ENCODE measurements at places on chromosomes 4 and X.

GRCh38 chr4:99847362-99847976, 30.8 kb downstream of the DAPP1 start:
- peak; percentile 66 for DNase-seq

GRCh38 chrX:44274096-44274495, 69.4 kb downstream of the EFHC2 start:
- DNase-seq, result no peak

GRCh38 chrX:38841750-38842149, 40.5 kb downstream of the MID1IP1 start:
- DNase-seq, result no peak

GRCh38 chr4:108788731-108789130, 25.9 kb upstream of the ETNPPL start:
- no peak for DNase-seq

- no peak for DNase-seq
These were observed 23.8 kb downstream of the CNOT6L start for GRCh38 chr4:77795326-77795725.

GRCh38 chr4:7121866-7122653, 54.2 kb upstream of the GRPEL1 start:
- DNase-seq, result no peak

- no peak for DNase-seq
These were observed 7.0 kb downstream of the SFRP2 start for GRCh38 chr4:153781717-153782416.

DNA sequence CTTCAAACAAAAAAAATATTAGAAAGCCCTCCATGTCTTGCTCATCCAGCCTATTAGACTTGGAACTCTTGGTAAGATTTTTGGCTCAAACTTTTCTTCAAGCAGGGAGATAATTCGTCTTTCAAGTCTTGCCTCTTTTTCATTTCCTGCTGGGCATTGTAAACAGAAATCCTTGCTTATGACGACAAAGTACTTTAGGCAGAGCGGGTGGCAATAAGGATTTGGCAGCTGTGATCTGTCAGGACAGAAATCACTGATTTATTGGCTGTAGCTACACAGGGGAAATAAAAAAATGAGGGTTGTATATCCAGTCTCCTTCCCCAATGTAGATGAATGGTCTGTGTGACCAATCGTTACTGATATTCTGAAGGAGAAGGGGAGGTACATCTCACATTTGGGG, 121.6 kb downstream of the SLC4A4 start:
- DNase-seq, result no peak

DNA sequence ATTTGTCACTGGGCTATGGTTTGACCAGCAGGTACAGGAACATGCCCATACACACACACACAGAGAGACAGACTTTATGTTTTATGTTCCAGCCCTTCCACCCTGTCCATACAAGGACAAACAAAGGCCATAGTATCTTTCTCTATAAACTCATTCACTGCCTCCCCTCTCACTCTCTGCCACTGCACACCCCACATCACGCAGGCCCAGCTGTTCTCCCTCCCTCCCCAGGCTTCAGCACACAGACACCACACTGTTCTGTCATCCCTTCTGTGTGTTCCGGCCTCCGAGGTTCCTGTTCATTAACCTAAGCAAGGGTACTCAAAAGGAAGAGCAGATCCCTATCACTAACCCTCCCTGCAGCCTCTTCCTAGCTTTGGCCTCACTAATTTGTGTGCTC, 17.8 kb downstream of the LAS1L start:
- no peak for DNase-seq

GRCh38 chrX:152074163-152074562, 64.2 kb downstream of the MAGEA10 start:
- DNase-seq, result no peak

DNA sequence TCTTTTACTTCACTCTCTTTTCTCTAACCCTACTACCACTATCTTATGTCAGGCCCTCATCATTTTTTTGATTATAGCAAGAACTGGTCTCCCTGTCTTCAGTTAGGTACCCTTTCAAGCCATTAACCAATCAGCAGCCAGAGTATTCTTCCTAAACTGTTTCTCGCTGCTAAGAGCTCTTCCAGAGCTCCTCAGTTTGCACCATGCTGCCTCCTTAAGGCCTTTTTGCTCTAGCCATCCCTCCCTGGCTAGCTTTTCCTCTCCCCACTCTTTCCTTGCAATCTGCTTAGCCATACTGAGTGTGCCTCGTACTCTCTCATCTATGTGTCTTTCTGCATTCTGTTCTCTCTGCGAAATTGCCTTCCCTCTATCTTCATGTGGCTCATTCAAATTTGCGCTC, 32.9 kb downstream of the KIF4A start:
- DNase-seq, result no peak

DNA sequence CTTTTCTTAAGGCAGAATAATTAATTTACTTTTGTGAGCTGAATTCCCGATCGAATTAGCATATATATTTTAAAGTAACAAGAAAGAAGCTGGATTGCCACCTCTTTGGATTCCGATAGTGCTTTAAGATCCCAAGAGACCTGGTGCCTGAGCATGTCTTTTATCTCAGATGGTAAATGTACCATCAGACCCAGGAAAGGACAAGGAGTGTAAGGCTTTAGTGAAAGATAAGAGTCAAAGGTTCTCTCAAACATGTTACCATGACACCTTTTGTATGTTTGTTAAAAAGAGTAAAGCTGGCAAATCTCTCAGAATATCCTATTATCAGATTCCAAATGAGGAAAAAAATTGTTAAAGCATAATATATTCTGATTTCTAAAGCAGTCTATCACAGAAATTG, 198.8 kb downstream of the PPP3CA start:
- DNase-seq, result no peak

DNA sequence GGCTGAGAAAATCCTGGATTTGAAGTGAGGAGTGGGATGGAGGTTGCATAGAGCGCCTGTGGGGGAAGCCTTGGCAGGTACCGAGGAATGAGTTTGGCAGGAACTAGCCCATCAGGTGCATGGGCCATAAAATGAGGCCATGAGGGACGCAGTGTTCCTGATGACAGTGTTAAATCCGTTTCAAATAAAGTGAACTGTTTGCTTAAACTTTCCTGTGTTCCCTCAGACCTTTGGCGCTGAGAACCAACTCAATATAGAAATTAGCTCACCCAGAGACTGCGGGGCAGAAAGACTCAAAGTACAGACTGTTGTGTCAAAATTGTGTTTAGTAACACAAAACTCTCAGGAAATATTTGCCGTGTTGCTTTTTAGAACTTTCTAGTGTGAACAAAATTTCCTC, 250.0 kb upstream of the NR3C2 start:
- DNase-seq, result no peak

DNA sequence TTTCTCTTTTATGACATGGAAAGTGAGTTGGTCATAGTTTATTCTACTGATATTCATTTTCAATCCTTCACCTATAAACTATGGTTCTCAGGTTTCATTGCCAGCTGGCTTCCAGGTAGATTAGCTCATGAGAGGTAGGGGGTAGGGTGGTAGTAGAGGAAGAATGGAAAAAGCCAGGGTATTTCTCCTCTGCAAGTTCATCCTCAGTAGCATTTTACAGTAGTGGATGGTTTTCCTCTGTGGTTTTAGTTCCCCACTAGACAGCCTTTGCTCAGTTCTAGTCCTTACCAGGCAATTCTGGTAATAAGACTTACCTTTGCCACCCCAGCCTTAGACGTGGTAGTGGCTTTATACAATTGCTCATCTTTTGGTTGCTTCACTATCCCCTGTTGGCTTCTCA, 8.9 kb upstream of the NAA11 start:
- DNase-seq, result no peak

GRCh38 chr4:82585690-82586435, 24.1 kb upstream of the TMEM150C start:
- DNase-seq, result no peak

- DNase-seq, result peak; percentile 28
These were observed 1.3 kb upstream of the CITED1 start for GRCh38 chrX:72306851-72307645.

- no peak for DNase-seq
These were observed 75.4 kb upstream of the SPIN4 start for GRCh38 chrX:63426519-63426918.
